ENCODE measurements at places on chromosomes 12 and 14. TPM values are rescaled to one million over a fixed set of nuclear protein-coding genes. Genes with fewer than 3 reads are reported as not detected.

Gene HIF1A
- total RNA-seq = 116 TPM

Gene IRAK3
- total RNA-seq = 0.77 TPM

Gene CMKLR1
- not detected for total RNA-seq

Gene SLCO1C1
- total RNA-seq = not detected

Gene STRAP
- total RNA-seq = 80.2 TPM

Gene PRPH
- not detected for total RNA-seq

Gene OR2AP1
- total RNA-seq = not detected

Gene DPF3
- 6.6 TPM for total RNA-seq

Gene RD3L
- total RNA-seq = not detected

Gene DAO
- not detected for total RNA-seq

Gene NGB
- total RNA-seq = not detected

Gene GOLGA5
- 20.4 TPM for total RNA-seq

Gene POC1B
- total RNA-seq = 33.2 TPM

Gene SALL2
- total RNA-seq = 2.2 TPM

Gene DEPDC4
- total RNA-seq = 2.1 TPM

Gene PSMC1
- 78.6 TPM for total RNA-seq

Gene RNF10
- total RNA-seq = 219 TPM

Gene RERGL
- not detected for total RNA-seq

Gene SUDS3
- total RNA-seq = 25.4 TPM

Gene SLC2A14
- 0.12 TPM for total RNA-seq

Gene SOAT2
- 1.7 TPM for total RNA-seq

Gene COCH
- total RNA-seq = 0.33 TPM

Gene SLC24A4
- total RNA-seq = not detected

Gene SMIM41
- not detected for total RNA-seq

Gene PCED1B
- total RNA-seq = 59.7 TPM

Gene OAS3
- 202 TPM for total RNA-seq

Gene TMBIM6
- 426 TPM for total RNA-seq

Gene VWF
- total RNA-seq = not detected

Measured in activated CD4-positive, alpha-beta T cell treated with anti-CD3 and anti-CD28 coated beads, Interleukin-2, amount 10 ng/mL, durations not matched to agents 7 days and 5 days (primary cell).